ENCODE measurements at places on chromosomes 16 and 17.

DNA sequence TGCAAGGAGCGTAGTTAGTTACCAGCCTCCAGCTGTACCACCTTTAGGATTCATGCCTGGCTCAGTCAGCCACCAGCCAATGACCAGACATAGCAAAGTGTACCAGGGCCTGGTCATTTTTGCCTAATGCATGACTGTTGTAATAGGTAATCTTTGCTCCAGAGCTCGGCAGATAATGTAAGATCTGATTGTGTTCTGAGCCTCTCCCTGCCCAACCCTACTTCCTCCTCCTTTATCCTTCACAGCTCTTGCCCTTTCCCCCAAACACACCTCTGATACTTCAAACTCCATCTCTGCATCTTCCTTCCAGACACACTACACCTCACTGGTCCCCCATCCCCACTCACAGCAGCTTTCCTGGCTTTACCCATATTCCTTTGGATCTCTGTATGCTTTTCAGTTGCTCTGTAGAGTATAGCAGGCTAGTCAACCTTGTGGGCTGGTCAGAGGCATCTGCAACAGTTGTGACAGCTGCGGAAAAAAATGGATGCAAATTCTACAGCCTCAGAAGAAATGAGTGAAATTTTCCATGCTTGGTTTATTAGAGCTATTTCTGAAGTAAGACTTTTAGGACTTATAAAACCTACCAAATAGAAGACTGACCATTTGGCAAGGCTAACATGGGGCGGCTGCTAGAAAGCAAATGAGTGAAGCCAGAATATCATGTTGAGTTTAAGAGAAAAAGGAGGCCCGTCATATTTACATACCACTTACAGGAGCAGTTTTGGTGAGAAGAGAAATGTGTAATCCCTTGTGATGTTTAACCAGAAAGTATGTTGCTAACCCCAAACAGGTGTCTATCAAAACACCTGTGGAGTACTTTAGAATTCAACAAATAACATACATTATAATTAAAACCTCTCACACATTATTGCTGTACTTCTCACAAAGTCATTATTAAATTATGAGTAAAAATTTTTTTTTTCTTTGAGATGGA is 19.9 kb upstream of the C16orf87 start:
- DNase-seq, result no peak

- DNase-seq, result no peak
Observed at GRCh38 chr17:8552577-8553320, 77.8 kb downstream of the MYH10 start.

- no peak for DNase-seq
Observed at GRCh38 chr16:55657616-55658015, 1.8 kb downstream of the SLC6A2 start.

- no peak for DNase-seq
Observed at GRCh38 chr16:48252013-48252412, 4.7 kb upstream of the ABCC11 start.

DNA sequence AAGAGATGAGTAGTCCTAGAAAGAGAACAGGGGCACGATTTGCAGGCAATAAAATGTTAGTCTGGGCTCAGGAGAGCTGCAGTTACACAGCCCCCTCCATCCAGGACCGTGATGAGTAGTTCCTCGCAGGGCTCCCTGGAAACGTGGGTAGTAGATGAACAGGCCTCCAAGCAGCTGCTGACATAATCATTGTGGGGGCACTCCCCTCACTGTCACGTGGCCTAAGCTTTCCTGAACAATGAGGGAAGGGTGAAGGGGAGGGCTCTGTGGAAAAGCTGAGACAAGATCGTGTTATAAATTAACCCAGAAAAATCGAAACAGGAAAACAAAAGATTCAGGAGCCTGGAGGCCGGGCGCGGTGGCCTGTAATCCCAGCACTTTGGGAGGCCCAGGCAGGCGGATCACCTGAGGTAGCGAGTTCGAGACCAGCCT is 1.3 kb upstream of the PER1 start:
- no peak for DNase-seq

DNA sequence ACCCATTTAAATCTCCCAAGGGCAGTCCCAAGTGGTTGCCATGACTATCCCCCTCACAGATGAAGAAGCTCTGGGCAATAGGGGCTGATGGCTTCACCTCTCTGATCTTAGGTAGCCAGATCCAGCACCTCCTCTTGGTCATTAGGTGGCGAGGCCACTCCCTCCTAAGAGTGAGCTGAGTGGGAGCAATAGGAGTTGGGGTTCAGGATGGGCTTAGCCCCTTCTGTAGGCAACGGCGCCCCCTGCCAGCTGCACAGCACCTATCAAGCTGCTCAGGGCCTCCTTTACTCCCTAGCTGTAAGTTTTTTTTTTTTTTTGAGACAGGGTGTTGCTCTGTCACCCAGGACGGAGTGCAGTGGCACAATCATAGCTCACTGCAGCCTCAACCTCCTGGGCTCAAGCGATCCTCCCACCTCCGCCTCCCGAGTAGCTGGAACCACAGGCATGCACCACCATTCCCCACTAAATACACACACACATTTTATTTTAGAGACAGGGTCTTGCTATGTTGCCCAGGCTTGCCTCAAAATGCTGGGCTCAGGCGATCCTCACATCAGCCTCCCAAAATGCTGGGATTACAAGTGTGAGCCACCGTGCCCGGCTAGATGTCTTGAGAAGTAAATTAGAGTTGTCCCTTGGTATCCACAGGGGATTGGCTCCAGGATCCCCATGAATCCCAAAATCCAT is 3.5 kb upstream of the RRAD start:
- no peak for DNase-seq

DNA sequence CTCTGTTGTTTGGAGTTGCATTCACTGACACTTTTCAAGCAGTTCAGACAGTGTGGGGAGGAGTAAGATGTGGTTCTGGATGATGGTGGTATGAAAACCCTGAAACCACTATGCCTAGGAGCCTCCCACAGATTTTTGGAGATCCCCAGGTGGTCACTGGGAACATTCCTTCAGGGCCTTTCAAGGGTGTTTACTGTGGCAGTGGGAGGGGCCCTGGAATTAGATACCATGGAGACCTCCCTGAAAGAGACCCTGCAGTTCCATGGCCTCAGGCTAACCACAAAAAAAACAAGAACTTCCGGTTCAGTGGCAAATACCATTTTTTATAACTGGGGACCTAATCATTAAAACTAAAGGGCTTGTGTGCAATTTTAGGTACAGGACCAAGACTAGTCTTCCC is 79.9 kb downstream of the TMEM100 start:
- no peak for DNase-seq

DNA sequence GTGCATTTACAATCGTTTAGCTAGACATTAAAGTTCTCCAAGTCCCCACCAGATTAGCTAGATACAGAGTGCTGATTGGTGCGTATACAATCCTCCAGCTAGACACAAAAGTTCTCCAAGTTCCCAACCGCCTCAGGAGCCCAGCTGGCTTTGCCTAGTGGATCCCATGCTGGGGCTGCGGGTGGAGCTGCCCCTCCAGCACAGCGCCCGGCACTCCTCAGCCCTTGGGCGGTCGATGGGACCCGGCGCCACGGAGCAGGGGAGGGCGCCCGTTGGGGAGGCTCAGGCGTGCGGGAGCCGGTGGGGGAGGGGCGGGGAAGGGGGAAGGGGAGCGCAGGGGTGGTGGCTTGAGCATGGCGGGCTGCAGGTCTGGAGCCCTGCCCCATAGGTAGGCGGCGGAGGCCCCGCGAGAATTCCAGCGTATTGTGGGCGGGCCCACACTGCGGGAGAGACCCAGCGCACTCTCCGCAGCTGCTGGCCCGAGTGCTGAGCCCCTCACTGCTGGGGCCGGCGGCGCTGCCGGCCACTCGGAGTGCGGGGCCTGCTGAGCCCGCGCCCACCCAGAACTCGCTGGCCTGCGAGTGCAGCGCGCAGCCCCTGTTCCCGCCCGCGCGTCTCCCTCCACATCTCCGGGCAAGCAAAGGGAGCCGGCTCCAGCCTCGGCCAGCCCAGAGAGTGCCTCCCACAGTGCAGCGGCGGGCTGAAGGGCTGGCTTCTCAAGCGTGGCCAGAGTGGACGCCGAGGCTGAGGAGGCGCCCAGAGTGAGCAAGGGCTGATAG is 907.5 kb downstream of the CDH8 start:
- DNase-seq, result no peak

- DNase-seq, result no peak
Observed at GRCh38 chr16:21160276-21160675, 1.8 kb downstream of the LDAF1 start.

DNA sequence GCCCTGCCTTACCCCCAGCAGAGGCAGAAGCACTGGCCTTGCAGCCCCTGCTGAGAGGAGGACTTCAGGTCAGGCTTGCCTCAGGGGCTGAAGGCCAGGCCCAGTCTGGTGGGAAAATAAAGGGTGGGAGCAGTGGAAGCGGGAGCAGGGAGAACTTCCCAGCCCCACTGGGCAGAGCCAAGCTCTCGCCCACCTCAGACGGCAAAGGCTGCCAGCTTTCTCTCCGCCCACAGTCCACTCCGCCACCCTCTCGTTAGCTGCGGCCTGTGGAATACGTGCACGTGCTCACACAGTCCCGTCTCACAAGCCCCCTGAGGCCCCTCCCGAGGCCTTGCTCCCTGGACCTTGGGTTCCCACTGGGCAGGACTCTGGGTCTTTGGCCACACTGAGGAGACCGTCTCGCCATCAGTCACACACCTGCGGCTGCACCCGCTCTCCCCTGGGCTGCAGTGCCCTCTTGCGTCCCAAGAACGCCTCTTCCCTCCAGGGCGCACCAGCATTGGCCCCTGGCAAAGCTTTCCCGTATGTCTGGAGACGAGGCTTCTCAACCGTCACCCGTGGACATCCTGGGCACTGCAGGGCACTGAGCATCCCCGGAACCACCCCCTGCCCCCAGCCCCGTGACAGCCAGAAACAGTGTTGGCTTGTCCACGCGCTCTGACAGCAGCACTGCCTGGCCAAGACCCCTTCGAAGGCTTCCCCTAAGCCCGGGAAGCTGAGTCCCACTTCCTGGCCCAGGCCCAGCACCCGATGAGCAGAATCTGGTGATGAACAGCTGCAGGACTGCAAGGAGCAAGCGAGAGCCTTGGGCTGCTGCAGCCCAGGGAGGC is 8.3 kb downstream of the MRPL28 start:
- peak; percentile 92 for DNase-seq

- peak; percentile 28 for DNase-seq
Observed at GRCh38 chr16:70686376-70687101, 686 bp upstream of the MTSS2 start.

DNA sequence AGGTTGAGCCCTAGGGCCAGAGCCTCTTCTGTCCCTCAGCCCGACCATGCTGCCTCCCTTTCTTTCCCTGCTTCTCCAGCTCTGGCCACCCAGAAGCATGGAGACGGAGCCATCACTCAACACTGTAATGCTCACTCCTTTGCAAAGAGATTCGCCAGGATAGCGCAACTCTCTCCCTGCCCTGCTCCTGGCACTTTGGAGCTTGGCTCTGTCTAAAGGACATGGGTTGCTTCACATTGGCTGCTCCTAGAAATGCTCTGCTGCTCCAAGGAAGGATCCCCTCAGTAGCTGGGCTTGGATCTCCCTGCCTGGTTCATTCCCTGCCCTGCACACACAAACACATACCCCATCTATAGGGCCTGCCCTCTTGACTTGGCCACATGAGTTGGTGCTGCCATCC is 76.0 kb downstream of the CLEC16A start:
- DNase-seq, result no peak

DNA sequence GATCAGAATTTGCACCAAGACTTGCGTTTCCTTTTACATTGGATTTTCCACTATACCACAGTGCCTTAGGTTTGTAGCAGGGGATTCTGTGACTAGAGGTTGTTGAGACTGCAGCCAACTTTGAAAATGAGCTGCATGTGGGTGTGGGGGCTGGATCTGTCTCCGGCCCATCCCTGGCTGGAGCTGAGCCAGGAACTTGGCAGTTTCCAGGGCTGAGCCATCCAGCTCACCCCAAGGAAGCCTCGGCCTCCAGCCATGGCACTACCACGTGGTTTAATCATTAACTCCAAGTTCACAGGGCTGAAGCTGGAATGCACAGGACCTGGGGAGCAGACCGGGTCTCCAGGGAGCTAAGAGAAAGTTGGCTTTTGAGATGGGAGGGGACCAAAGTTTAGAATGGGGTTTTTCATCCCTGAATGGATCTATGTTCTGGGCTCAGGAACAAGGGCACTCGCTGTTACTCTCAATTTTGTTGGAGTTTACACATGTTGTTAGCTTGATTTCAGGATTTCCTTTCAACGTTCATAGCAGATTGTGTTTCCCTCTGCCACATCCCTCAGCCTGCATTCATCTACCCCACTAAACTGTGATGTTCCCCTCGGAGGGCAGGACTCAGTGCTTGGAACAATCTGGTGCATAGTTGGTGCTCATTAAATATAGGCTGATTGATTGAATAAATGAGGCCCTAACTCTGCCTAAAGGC is 42.3 kb upstream of the HNF1B start:
- no peak for DNase-seq
